ENCODE measurements at places on chromosomes 2 and 18.

DNA sequence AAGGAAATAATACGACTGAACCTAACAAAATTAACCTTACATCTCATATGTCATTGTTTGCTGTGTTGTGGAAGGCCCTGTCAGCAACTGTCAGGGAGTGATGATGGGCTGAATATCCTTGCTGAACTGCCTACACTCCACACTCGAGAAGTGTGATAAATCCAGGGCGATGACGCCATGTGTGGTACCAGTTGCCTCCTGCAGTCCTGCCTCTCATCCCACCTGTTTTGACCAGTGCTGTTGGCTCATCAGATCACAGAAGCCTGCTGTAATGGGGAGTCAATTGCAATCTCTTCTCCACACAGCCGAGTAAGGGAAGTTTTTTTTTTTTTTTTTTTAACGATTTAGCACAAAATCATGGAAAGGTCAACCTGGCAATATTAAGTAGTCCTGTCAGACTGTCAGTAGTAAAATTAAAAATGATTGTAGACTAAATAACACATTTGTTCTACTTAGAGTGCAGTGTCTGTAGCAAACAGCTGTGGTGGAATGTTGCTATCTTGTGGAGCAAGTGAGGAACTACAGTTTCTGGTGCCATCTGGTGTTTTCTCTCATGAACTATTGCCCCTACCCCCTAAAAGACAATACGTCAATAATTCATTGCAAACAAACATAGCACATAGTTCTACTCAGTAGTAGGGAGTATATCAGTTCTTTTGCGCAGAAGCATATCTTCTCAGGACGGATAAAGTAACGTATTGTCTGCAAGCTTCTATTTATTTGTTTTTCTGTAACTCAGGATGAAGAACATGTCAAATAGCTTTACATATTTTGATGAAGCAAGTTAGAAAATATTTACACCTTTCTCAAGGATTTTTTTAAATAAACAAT lies 347.6 kb downstream of the CTNNA2 start:
- peak; percentile 58 for DNase-seq

GRCh38 chr18:8348051-8348720 lies 261.1 kb upstream of the RAB12 start:
- peak; percentile 32 for DNase-seq

DNA sequence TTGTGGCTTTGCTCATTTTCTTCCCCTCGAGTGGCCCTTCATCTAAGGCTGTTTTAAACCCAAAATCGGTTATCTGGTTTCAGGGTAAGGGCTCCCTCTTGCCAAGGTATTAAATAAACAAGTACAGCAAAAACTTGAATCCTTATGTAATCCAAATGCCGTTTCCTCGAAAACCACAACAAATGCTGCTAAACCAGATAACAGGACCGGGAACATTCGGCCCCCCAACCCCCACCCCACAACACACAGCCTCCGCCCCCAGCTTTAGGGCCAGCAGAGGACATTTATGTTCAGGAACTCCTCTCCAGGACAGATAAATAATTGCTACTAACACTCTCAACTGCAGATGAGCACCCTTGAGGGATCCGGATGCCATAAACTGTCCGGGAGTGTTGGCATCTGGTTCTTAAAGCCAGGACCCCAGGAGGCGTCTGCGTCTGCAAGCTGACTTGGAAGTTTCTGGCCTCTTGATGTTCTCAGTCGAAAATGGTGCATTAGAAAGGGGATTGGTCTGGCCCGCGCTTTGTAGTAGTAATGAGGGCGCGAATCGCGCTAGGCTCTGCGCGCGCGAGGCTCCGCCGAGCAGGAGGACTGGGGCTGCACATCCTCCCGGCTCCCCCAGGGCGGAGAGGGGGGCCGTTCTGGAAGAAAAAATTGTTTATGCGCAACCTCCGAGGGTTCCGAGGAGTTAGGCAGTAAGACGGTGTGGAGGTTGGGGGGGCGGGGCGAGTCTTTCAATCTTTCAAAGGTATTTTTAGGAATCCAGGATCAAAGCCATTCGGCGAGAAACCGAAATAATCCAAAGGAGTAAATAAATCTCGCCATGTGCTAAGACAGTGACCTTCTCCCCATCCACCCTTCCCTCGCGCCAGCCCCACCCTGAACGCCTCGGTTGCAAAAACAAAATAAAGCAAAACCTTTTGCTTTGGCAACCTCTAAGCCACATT lies 3.9 kb upstream of the ID2 start:
- DNase-seq = peak; percentile 77

DNA sequence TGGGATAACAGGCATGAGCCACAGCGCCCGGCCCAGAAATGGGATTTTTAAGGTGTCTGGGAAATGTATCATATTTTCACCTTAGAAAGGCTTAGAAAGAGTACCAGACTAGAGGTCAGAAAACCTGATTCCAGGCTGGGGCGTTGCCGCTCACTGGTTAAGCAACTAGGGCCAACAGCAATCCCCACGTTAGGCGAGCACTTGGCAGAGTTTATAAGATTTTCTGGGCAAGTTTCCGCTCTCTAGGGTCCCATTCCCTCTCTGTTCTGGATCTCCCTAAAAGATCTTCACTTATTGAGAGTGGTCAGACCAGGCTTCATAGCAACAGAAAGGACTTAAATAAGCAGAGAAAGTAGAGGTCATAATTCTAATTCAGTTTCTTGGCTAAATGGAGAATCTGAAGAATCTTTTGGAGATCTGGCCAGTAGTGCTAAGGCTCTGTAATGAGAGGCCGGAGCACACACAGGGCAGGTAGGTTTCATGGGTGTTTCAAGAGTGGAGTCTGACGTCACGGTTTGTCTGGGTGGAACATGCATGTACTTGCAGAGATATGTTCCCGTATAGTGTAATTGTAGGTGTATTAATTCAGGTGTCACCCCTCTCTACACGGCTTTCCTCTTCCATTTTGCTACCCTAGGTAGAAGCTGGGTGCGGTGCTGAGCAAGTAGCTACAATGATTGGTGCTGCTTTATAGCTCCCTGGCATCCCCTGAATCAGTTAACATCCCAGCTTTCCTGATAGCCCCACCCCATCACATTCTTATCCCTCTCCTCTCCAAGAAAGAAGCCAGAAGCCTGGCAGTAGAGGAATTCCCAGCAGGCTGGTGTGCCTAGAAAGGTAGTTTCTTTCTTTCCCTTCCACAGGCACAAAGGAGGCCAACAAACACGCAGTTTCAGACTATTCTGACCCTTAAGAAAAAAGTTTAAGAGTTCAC lies 4.4 kb upstream of the SMAD7 start:
- DNase-seq = no peak

DNA sequence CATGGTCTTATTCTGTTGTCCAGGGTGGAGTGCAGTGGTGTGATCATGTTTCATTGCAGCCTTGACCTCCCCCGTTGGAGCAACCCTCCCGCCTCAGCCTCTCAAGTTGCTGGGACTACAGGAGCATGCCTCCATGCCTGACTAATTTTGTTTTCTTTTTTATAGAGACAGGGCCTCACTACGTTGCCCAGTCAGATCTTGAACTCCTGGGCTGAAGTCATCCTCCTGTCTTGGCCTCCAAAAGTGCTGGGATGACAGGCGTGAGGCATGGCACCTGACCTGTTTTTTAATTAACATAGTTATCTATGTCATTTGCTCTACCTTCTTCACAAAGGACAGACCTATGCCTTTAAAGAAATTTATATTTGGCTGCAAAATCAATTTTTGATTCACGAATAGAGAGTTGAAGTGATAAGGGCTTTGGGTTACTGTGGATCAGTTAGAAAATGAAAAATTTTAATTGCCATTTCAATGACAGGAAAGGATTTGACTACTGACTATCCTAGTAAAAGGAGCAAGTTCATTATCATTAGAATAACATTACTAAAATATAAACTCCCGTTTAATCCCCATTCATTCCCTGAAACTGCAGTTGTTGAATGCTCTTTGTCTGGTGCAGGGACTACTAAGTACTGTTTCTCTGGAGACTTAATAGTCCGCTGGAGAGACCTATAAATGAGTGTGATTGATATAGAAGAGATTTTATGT lies 3.7 kb downstream of the RNF138 start:
- no peak for DNase-seq

GRCh38 chr2:1682181-1682440 lies 62.2 kb downstream of the PXDN start:
- DNase-seq = no peak
